ENCODE measurements at places on chromosomes 6 and 20.

GRCh38 chr6:12818324-12818723 lies 101.8 kb downstream of the PHACTR1 start:
- no peak for DNase-seq

DNA sequence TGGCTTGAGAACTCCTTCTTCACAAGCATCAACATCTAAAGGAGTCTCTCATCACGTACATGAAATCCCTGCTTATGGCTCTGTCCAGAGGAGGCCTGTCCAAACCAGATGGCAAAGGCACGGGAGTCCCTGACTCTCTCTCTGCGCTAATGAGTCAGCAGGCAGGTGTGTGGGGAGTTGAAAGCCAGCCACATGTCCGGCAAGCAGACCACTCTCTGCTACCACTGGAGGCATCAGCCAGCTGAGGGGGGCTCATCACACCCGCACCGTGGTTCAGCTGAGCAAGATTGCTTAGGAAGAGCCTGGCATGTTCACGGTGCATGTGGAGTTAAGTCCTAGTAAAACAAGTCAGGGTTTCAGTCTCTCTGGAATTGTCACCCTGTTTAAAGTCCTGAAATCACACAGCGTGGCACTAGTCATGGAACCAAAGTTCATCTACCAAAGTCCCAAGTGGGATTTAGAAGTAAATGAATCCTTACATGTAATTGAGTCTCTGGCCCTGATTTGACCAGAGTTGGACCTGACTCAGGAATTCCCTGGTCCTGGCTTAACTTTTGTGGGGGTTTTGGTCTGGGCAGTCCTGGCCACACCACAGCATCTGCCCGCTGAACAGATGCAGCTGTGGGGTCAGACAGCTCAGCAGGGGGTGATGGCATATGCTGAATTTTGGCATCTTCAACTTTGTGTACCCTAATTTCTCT lies 155.2 kb upstream of the RIN2 start:
- DNase-seq, result no peak

GRCh38 chr6:73585566-73586415 lies 65.0 kb upstream of the EEF1A1 start:
- peak; percentile 76 for DNase-seq

- no peak for DNase-seq
Observed at GRCh38 chr20:48597521-48598302, 230.1 kb downstream of the PREX1 start.

DNA sequence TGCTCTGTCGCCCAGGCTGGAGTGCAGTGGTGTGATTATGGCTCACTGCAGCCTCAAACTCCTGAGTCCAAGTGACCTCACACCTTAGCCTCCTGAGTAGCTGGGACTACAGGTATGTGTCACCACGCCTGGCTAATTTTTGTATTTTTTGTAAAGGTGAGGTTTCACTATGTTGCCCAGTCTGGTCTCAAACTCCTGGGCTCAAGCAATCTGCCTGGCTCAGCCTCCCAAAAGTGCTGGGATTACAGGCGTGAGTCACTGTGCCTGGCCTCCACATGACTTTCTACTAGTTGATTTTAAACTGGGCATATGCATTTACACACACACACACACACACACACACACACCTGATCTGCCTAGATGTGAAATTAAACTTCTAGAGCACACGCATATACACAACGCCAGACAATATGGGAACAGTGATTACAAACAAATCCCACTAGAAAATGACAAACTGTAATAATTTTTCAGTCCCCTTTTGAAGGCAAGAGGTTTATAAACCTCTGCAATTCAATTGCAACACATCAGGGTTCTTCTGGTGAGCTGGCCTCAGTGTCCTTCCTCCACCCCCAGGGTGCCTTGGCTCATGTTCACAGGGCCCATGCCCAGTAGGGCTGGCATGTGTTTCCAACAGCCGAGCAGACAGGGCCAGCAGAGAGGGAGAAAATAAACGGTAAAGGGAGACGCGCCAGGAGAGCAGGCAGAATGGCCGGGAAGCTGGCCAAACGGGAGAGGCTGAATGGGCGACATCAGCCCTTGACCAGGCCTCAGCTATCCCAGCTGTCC lies 31.2 kb downstream of the PARD6B start:
- DNase-seq, result no peak

DNA sequence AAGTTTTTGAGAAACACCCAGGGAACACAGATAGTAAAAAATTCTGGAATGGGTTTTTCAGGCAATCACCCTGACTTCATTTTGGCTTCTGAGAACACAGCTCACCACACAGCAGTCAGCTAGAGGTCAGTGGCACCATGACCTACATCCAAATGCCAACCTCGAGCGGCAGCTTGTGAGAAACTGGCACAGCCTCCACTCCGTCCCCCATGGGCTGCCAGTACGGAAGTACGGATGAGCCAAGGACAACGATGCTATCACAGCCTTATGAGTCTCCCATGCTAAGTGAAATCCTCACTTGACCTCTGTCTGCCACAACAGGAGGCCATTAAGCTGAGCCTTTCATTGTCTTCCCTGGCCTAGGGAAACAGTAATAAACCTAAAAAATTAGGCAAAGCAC lies 32.0 kb downstream of the KIF16B start:
- no peak for DNase-seq

GRCh38 chr6:38054527-38055202 lies 235.1 kb downstream of the ZFAND3 start:
- DNase-seq, result no peak

GRCh38 chr6:4114123-4114522 lies 21.3 kb downstream of the ECI2 start:
- no peak for DNase-seq

GRCh38 chr6:15484821-15485220 lies 178.0 kb downstream of the DTNBP1 start:
- no peak for DNase-seq

- DNase-seq, result no peak
Observed at GRCh38 chr6:154453329-154453728, 57.2 kb downstream of the CNKSR3 start.

Data from renal pelvis (tissue), 12 donors.